Thoracic aorta (tissue), 2 donors: ENCODE measurements at places on chromosomes 16 and 17.

DNA sequence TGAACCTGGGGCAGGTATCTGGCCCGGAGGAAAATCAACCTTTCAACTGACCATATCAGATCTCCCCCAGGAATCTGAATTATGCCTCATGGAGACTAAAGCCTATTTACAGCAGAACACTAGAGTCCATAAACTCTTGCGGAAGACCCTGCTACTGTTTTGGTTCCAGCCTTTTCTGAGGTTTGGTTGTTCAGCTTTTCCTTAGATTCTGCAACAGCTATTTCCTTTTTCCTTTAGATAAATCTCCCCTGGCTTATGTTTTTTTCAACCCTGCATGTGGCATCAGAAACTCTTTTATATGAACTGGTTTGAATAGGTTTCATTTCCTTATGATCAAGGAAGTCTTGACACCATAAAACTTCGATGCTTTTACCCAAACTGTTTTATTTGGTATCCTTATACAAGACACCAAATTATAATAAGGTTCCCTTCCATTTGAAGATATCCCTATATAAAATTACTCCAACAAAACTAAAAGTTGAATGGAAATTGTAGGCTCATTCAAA, 13.1 kb downstream of the SPOP start:
- no peak for DNase-seq

- DNase-seq, result no peak
Measured at GRCh38 chr16:11792410-11793241, 4.4 kb downstream of the ZC3H7A start.

DNA sequence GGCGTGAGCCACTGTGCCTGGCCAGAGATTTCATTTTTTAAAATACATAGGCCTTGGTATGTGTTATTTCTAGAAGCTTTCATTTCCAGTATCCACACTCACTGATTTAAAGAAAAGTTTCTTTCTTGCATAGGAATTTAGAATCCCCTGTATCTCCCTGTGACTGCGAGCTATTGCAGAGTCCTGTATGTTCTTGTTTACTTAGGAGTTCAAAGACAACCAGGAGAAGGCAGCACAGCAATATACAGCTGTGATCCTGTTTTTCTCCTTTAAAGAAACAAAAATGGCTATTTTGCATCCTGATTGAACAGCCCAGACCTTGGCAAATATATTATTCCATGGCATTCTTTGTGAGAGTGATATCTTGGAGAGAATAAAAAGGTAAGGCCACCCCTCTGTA, 185.0 kb upstream of the COX10 start:
- DNase-seq, result no peak

GRCh38 chr17:61555127-61555566, 35.9 kb downstream of the NACA2 start:
- DNase-seq, result no peak

DNA sequence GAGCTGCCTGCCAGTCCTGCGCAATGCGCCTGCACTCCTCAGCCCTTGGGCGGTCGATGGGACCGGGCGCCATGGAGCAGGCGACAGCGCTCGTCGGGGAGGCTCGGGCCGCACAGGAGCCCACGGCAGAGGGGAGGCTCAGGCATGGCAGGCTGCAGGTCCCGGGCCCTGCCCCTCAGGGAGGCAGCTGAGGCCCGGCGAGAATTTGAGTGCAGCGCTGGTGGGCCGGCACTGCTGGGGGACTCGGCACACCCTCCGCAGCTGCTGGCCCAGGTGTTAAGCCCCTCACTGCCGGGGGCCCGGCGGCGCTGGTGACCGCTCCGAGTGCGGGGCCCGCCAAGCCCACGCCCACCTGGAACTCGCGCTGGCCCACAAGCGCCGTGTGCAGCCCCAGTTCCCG, 13.6 kb upstream of the FADS6 start:
- no peak for DNase-seq

DNA sequence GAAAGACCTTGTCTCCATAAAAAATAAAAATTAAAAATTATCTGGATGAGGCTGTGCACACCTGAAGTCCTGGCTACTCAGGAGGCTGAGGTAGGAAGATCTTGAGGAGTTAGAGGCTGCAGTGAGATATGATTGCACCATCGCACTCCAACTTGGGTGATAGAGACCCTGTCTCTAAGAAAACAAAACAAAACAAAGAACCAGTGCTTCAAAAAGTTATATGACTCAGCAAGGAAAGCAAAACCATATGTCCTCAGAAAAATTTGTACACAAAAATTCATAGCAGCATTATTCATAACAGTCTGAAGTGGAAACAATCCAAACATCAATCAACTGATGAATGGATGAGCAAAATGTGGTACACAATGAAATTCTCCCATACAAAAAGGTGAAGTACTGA, 48.9 kb downstream of the SLFN5 start:
- no peak for DNase-seq

- no peak for DNase-seq
Measured at GRCh38 chr16:54694651-54695050, 236.0 kb upstream of the IRX5 start.

GRCh38 chr17:50003911-50004310, 8.9 kb upstream of the DLX3 start:
- DNase-seq, result no peak

DNA sequence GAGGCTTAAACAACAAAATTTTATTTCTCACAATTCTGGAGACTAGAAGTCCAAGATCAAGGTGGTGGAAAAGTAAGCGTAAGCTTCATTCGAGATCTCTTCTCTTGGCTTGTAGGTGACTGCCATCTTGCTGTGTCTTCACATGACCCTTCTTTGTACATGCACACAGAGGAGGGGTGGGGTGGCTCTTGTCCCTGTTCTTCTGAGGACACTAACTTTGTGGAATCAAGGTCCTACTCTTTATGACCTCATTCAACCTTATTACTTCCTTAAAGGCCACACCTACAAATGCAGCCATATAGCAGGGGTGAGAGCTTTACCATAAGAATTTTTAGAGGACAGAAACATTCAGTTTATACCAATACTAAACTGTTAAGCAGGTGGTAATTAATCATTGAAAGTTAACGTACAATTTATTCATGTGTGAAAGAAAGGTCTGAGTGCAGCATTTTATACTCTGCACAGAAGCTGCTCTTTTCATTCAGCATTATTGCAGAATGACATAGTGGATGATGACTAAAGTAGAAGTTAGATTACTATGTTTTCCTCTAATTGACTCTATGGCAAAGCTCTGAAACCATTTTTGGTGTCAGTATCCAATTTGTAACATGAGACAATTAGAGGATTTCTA, 139.9 kb upstream of the HLF start:
- no peak for DNase-seq

DNA sequence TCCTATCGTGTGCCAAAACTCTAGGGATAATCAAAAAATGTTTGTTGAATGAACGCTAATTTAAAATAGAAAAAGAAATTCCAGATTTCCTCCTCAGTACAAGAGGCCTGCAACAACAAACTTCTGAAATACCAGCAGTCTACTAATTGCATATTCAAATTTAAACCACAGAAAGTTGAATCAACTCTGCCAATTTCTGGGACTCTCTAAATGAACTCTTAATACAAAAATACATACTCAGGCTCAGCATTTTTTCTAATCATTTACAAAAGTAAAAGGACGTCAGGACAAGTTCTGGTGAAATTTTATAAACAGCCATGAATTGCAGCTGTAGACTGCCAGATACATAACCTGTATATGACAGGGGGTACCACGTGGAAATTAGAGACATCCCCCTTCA, 49.0 kb downstream of the KANSL1 start:
- DNase-seq, result no peak

GRCh38 chr16:13322336-13322735, 420.9 kb downstream of the SHISA9 start:
- DNase-seq, result no peak

DNA sequence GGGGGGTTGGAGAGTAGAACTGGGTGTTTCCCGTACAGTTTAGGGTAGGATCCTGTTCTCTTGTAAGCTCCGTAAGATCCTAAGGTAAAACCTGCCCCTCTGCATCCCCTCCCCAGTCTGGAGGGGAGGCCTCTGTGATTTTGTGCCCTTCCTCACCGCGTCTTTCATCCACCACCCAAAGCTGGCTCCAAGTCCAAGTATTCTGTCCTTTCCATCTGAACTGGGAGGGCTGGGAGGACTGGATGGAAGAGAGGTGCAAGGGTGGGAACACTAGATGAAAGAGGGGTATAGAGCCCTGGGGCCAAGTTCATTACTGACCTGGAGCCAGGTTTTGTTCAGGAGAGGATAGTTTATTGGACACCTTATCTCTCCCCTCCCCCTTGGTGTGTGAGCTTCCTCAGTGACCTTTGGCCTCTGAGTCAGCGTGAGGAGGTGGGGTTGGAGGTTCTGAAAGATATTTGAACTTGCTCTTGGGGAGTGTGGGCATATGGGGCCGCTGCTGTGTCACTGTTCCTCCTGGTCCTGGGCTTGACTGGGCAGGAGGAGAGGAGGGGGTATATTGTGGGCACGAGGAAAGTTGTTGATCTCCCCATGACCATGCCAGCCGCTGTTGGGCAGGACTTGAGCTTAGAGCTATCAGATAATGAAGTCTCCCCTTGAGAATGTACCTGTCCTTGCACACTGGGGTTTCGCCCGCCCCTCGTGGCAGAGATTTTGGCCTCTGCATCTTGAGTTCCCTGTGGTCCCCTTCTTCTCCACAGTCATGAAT, 1.6 kb downstream of the LASP1 start:
- DNase-seq, result peak; percentile 37

DNA sequence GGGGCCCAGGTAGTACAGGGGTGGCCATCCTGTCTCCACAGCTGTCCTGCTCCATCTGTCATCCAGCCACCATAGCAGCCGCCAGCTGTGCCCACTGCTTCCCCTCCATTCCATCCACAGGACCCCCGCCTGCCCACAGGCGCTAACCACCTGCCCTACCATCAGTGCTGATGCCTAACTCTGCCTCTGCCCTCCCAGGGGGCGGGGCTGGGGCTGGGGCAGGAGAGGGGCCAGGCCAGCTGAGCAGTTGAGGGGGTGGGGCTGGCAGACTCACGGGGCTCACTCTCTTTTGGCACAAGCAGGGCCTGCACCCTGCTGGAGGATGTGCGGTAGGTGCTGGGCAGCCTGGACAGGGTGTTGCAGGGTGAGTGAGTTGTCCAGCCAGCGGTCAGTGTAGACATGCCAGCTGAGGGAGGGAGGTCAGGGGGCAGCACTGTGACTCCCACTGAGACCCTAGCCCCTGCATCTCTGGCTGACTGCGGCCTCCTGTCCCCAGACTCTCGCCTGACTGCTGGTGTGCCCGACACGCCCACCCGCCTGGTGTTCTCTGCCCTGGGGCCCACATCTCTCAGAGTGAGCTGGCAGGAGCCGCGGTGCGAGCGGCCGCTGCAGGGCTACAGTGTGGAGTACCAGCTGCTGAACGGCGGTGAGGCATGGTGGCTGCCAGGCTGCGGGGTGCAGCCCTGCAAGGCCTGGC, 9.6 kb downstream of the GALK1 start:
- DNase-seq, result no peak

DNA sequence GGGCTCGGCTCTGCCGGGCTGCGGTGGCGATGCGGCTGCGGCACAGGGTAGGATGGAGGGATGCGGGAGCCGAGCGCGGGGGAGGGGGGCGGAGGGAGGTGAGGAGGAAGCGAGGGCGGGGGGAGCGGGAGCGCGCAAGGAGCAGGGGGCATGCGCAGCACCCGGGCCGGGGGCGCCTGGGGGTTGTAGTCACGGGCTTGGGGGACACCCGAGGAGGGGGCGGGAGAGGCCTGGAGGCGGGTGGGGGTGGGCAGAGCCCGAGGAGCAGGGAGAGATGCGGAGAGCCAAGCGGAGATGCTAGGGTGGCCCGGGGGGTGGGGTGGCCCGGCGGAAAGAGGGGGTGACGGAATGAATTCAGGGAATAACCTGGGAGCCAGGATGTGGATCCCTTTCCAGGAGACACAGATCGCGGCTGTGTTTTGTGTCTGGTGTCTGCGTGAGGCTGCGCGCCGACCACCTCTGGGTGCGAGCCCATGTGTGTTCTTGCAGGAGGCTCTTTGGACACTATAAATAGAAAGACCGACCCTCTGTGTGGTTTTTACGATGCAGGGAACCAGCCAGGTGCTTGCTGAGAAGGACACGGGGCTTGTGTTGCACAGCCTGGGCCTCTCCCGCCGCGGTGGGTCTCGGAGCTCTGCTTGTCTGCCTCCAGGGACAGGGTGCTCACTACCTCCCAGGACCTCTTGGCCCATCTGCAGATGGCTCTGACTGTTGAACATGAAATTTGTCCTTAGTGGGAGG, at the start of gene STX1B:
Gene STX1B, minus strand, starts transcription at position 54 of the 741 bp plus-strand sequence. CDS start 242 bp downstream, outside the sequence.
- DNase-seq, result no peak

- DNase-seq, result no peak
Measured at GRCh38 chr16:87847785-87848675, 21.3 kb downstream of the SLC7A5 start.

DNA sequence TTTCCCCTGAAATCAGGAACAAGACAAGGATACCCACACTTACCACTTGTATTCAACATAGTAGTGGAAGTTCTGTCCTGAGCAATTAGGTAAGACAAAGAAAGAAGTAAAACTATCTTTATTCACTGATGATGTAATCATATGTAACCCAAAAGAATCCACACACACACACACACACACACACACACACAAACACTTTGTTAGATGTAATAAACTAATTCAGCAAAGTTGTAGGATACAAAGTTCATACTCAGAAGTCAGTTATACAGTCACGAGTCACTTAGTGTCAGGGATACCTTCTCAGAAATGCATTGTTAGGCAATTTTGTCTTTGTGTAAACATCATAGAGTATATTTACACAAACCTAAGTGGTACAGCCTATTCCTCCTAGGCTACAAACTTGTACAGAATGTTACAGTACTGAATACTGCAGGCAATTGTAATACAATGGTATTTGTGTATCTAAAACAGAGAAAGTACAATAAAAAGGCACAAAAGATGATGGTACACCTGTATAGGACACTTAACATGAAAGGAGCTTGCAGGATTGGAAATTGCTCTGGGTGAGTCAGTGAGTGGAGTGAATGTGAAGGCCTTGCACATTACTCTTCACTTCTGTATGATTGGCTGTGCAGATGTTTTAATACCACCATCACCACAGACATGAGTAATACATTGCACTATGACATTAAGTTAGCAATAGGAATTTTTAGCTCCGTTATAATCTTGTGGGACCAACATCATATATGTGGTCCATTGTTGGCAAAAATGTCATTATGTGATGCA, 370.1 kb downstream of the ZFHX3 start:
- DNase-seq, result no peak

- DNase-seq, result no peak
Measured at GRCh38 chr17:27977751-27978688, 64.5 kb upstream of the NLK start.

- DNase-seq, result no peak
Measured at GRCh38 chr16:85735225-85735635, 15.7 kb downstream of the C16orf74 start.

DNA sequence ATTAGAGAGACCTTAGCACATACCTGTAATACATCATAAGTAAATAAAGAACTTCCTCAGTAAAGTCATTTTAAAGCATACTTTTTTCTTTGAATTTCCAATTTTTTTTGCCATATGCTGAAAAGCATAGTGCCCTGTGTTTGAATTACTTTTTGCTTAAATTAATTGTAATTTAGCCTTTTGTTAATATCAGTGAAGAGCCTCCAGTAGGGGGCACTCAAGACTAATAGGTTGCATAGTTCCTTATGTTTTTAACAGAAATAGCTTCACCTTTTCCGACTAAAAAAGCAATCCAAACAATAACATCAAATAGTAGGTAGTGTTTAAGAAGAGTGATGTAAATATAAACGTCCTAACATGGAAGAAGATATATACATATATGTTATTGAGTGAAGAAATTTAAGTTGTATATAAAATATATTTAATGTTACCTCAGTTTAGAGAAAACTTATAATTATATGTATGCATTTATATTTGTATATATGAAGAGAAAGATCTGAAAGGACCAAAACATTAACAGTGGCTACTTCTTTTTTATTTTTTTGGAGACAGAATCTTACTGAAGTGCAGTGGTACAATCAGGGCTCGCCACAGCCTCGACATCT, 18.6 kb downstream of the RAD51C start:
- no peak for DNase-seq
